ENCODE measurements at places on chromosomes 12 and 14.
A peak's percentile ranks its signal among the peaks of the same experiment; 100 is the strongest.

DNA sequence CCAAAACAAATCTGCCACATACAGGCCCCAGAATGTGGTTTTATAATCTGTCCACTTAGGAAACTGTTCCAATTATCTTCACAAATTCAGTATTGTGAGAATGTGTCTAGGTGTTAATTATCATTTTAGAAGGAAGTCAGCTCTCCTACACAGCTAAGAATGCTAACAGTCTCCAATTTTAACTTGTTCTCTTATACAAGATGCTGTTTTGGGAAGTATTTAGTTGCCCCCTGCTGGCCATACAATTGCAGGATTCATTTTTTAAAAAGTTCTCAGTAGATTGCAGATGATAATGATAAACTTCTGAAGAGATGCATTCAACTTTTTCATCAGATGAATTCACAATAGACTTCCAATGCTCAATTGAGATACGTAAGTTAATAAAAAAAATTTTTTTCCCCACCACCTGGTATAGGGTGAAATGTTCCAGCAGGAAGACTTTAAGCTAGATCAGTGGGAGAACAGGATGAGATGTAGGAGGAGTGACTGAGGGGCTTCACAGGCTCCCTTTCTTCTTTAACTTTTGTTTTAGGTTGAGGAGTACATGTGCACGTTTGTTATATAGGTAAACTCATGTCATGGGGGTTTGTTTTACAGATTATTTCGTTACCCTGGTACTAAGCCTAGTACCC is 27.3 kb upstream of the OSBPL8 start:
- peak; percentile 13 for DNase-seq

- no peak for DNase-seq
Observed at GRCh38 chr12:48160046-48160445, 2.7 kb upstream of the ASB8 start.

GRCh38 chr14:83827383-83827782 is 1702.6 kb upstream of the FLRT2 start:
- no peak for DNase-seq

- DNase-seq: no peak
Observed at GRCh38 chr14:28120391-28120790, 646.2 kb upstream of the FOXG1 start.

- DNase-seq: no peak
Observed at GRCh38 chr12:88245905-88246304, 103.8 kb downstream of the TMTC3 start.

DNA sequence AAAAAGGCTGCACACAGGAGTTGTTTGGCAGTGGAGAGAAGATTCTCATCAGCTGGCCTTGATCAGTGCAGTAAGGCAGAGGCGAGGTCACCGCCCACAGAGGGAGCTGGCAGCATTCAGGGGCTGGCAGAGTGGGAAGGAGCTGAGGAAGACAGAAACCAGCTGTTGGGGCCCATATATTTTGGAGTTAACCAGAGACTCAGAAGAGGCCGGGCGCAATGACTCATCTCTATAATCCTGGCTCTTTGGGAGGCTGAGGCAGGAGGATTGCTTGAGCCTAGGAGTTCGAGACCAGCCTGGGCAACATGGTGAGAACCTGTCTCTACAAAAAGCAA is 17.7 kb downstream of the SMCO2 start:
- DNase-seq: no peak

DNA sequence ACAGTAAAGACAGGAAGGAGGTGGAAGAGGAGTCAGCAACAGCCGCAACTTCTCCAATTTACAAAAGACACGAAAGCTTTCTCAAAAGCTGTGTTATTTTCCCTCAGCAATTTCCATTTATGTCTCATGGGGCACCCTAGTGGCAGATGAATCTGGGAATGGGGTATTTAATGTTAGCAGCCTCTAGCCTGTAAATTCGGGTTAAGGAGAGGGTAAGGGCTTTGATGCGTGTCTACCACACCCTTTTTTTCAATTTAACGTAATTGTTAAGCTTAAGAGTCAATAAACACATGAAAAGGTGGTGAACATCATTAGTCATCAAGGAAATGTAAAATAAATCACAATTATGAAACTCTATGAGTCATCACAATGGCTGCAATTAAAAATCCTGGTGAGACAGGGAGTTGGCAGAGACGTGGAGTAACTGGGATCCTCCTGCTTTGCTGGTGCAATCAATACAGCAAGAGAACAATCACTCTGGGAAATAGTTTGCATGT is 986.4 kb downstream of the AACS start:
- DNase-seq: no peak

GRCh38 chr12:53991077-53991460 is 6.1 kb downstream of the HOXC10 start:
- DNase-seq: no peak

- DNase-seq: no peak
Observed at GRCh38 chr14:73795466-73795865, 56.2 kb upstream of the PTGR2 start.

DNA sequence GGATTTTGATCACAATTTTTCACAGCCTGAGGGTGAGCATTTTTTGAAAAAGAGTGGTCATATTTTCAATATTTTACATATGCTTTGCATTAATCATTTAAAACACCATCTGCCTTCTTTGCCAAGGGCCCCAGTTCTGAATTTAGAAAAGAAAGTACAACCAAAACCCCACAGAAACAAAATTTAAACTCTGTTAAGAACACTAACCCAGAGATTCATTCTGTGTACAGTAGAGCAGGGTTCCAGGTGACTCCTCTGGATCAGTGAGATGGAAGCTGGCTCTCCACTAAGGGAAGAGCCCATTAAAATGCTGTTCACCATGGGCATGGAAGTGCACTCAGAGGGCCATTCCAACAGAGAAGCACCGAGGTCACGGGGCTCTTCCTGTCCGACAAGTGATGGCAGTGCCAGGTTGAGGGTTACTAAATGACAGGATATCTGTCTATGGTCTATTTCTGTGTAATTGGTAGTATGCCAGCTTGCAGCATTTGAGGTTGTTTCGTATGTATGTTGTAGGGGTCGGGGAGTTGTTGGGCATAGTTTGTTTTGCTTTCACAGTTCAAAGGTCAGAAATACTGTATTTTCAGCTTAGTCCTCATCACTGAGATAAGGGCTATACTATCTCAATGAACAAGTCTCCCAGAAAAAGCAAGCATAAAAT is 95.9 kb downstream of the SLC35F4 start:
- no peak for DNase-seq

GRCh38 chr14:105173901-105174894 is 5.6 kb upstream of the JAG2 start:
- peak; percentile 33 for DNase-seq

- no peak for DNase-seq
Observed at GRCh38 chr12:12792421-12792820, 7.0 kb downstream of the APOLD1 start.

DNA sequence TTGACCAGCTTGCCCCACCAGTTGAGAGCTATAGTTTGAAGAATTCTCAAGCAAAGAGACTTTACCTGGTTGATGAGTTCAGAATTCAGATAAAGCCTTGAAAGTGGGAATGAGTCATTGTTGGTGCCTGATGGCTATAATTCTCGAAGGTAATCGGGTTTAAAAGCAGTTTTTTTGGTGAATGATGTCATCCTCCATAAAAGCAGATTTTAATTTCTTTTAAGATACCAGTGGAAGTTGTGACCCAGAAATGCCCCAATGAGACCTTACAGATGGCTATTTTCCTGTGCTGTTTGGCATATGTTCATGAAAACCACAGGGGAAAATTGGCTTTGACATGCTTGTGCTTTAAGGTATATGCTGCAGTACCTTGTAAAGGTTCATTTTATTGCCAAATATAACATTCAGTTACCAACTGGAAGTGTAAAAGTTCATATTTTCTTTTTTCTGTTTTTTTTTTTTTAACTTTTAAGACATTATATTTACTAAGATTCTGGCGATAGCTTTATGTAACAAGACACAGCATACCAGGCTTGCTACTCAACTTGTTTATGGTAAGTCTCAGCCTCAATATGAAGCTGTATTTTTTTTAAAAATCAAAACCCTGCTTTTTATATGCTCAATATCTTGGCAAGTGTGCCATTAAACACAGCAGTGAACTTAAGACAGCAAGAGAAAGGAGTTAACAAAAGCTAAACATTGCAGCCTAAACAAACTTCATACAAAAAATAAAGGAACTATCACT is 119.3 kb downstream of the LMNTD1 start:
- DNase-seq: no peak

DNA sequence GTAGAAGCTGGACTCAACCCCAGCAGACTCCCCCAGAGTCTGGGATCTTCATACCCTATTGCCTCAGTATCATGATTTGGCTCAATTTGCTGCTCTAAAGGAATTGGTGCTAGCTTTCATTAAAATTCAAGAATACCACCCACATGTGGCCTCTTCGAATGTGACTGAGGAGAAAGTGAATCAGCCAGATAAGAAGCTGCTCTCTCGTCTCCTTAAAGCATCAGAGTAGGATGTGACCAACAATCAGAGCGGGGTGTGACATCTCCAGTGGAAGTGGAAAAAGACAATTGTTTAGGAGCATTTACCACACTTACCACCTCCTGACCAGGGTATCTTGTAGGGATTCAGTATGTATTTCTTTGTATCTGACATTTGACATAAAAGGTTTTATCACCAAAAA is 278.2 kb upstream of the DIO2 start:
- DNase-seq: no peak

GRCh38 chr14:86296173-86296572 is 766.2 kb downstream of the FLRT2 start:
- DNase-seq: no peak

- no peak for DNase-seq
Observed at GRCh38 chr12:58148405-58148804, 207.0 kb downstream of the ATP23 start.

DNA sequence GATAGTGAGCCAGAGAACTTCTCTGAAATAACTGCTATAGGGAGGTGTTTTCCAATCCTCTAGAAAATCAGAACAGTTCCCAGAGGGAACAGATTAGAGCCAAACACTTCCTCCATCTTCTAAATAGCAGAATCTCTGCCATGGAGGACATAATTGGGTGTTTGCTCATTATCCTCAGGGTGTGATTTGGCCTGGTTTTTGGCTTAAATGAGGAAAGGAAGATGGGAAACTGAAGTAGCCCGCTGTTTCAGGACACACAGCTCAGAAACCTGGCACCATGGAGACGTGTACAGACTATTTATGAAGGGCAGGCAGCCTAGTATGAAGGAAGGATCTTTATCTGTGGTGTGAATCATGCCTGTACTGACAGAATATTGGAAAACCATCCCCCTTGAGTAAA is 231.7 kb upstream of the PRKD1 start:
- DNase-seq: no peak

DNA sequence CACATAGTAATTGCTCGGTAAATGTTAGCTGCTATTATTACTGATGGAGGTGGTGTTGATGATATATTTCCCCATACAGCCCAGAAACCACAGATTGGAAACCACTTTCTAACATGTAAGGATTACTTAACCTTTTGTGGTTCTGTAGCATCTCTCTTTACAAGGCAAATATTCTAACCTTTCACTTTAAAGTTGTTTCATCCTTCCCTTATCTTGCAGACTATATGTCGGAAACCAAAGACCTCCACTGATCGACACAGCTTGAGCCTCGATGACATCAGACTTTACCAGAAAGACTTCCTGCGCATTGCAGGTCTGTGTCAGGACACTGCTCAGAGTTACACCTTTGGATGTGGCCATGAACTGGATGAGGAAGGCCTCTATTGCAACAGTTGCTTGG is 75.8 kb downstream of the FRMD6 start:
- no peak for DNase-seq

DNA sequence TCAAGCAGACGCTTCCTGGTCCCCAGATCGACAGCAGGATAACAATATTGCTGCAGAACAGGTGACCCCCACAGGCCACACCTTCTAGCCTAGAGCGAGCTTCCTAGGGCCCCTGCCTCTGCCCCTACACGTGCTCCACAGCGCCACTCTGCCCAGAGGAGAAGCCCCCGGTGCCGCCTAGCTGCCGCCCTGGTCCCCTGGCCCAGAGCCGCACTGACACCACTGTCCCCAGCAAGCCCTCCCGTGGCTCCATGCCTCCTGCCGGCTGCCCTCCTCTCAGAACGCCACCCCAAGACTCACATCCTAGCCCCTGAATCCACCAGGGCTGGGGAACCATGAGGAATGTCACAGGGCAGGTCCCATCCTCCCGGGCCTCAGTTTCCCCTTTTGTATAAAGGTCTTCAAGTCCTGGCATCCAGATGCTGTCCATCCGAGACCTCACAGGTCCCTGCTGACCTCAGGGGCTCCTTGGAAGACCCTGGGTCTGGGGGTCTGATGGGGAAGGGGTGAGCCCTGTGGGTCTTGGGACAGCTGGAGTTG is 31.0 kb downstream of the JAG2 start:
- no peak for DNase-seq

DNA sequence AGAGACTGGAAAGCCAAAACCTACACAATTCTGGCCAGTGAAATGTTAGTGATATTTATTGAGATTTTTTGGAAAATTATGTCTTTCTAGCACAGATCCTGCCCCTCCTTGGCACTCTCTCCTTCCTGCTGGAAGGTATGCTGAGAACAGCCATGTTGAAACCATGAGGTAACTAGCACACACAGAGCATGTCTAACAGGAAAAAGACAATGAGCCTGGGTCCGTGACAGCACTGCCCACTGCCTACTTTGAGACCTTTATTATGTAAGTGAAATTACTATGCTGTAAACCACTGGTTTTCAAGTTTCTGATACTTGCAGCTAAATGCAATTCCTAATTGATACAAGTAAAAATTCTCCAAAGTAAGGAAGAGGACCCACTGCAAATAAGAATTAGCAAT is 81.6 kb upstream of the SINHCAF start:
- DNase-seq: no peak

- no peak for DNase-seq
Observed at GRCh38 chr14:29370024-29370423, 557.6 kb downstream of the PRKD1 start.

GRCh38 chr12:123280971-123281370 is 9.3 kb upstream of the CDK2AP1 start:
- no peak for DNase-seq

DNA sequence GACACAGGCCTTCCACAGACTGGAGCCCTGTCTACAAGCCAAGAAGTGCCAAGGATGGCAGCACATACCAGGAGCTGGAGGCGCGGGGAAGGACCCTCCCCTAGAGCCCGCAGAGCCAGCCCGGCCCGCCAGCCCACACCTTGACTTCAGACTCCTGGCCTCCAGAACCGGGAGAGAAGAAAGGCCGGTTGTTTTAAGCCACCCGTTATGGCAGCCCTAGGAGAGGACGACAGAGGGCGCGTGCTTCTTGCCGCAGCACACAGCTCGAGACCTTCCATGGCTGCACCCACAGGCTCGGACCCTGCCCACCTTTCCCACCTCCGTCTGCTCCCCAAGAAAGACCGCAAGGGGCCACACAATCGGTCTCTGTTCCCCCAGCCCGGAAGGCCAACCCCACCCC is 53.7 kb downstream of the RNF34 start:
- no peak for DNase-seq
